Caki2 (cell line): ENCODE measurements at places on chromosomes 2 and 18.

DNA sequence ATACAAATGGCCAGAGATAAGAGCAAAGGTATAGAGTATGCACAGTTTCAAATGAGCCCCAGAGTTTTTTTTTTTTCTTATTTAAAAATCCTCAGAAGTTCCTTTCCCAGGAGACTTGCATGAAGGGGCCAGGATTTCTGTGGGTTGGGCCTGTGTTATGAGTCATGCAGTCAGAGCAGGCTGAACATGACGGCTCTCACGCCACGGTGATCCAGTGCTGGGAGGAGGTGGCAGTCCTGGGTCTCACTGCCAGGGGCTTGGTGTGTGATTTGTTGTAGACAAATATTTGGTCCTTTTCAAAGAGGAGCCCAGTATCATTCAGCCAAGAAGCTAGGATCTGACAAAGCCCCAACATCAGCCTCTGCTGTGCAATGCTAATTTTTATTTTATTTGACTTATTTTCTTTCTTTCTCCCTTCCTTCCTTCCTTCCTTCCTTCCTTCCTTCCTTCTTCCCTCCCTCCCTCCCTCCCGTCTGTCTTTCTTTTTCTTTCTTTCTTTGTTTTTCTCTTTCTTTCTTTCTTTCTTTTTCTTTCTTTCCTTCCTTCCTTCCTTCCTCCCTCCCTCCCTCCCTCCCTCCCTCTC is 10.4 kb upstream of the KCNE4 start:
- peak; percentile 85 for DNase-seq

DNA sequence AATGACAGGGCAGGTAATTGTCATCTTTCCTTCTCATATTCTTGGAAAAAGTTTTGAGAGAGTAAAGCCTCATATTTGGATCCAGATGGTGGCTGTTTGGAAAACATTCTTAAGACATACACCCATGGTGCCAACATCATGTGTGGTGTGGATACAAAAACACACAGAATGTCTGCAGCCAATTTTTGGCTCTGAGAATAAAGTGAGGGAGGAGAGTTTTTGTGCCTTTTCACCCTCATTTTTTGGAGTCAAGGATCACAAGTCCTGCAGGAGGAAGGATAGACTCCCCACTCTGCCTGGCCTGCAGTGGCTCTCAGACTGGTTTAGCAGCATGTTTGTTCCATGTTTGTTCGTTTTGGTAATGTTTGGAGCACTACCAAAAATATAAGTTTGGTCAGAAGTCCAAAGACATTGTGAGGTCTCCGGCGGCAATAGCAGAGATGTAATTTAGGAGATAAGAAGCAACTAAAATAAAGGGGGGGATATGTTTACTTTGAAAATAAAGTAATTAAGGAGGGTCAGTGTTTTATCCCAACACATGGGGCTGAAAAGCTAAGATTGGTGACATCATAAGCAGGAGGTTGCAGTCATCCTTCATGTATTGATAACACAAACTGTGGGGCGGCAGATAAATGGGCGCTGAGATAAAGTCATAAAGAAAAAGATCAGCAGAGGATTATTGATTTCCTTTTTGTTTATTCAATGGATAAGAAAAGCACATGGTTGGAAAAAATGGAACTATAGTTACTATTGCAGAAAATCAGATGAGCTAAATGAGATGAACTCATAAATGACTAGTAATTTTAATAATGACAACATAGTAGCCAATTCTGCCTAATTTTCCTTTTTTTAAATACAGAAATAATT is 655 bp downstream of the NOSTRIN start:
- no peak for DNase-seq

GRCh38 chr2:216688731-216689340 is 6.5 kb downstream of the IGFBP5 start:
- no peak for DNase-seq

DNA sequence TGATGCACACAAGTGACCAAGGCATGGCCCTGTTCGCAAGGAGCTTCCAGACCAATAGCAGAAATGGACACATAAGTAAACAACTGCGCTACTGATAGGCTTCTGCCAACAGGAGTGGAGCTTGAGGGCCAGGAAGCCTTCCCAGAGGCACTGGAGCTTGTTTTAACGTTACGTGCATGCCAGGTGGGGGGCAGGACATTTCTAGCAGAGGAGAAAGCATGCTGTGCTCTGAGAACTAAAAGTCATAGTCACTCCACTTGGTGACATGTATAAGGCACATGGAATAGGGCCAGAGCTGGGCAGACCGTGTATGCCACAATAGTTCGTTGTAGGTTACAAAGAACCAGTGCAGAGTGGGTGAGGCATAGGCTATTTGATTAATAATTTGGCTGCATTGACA is 184.2 kb downstream of the NEDD4L start:
- DNase-seq, result no peak

- peak; percentile 6 for DNase-seq
Observed at GRCh38 chr2:121529439-121530211, 1.1 kb upstream of the RNU4ATAC start.

DNA sequence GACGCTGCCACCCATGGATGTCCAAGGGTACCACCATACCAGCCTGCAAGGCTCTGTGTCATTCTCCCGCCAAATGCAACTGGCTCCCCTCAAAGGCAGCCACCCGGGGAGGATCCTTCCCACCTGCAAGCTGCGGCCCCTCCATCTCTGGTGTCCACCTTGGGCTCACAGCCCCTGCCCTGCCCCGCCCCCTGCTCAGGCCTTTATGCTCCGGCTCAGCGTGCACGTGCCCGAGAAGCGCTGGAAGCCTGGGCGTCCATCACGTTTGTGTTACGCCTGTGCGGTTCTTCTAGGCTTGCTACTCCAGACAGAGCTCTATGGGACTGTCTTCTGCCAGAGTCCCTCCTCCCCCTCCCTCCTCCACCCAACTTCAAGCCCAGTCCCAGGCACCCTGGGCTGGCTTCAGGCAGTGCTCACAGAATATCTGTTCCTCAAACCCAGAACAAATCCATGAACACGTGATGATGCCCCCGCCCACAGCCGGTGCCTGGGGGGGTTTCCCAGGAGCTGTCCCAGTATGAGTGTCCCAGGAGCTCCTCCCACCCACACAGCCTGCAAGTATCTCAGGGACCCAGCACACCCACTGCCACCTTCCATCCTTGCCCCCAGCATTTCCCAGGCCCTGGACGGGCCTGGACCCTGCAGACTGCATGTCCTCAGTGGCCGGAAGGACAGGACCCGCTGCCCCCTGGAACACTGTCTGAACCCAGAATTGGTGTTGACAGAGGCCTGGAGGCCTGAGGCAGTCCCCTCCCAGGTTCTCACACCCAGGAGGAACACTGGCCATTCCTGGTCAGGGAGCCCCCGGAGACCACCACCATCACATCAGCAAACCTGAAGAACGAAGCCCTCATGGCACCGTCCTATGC is 30.3 kb downstream of the KIF1A start:
- no peak for DNase-seq

DNA sequence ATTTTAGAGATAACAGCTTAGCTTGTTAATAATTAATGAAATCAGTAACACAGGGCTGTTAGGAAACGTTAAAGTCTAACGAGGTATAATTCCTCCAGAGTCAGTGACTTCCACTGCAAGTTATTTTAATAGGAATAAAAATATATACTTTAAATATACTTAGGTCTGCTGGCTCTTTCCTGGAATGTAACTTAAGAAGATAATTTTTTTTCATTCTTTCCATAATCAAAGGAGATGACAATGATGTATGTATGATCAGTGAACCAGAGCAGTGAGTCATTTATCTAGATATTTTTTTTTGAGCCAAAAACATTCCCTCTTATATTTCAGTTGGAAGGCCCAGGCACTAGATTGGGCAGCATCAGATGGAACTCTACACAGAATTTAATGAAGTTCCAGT is 104.2 kb upstream of the LYPD1 start:
- DNase-seq, result peak; percentile 72

DNA sequence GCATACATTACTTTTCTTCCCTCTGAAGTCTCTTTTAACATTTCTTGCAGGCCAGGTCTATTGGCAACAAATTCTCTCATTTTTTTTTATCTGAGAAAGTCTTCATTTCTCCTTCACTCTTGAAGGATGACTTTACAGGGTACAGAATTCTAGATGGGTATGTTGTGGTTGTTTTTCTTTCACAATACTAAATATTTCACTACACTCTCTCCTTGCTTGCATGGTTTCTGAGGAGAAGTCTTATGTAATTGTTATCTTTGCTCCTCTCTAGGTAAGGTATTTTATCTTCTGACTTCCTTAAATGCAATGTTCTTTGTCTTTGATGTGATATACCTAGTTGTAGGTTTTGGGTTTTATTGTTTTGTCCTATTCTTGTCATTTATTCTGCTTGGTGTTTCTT is 371.1 kb downstream of the FIGN start:
- DNase-seq, result no peak

DNA sequence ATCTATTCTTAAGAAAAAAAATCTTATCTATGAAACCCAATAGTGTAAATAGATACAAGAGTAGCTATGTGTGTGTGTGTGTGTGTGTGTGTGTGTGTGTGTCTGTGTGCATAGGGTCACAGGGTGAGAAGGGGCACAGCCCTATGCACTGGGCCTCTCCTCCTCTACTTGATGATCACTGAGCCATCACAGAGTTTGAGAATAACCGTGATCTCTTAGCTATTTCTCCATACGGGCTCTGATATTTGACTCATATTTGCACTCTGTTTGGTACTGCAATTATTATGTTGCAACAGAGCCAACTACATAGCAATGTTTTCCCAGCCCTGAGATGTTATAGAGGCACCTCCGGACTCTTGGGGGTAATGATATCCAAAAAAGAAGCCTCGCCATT is 28.8 kb upstream of the SLC40A1 start:
- DNase-seq, result no peak

GRCh38 chr2:172597176-172597842 is 41.4 kb downstream of the PDK1 start:
- no peak for DNase-seq

DNA sequence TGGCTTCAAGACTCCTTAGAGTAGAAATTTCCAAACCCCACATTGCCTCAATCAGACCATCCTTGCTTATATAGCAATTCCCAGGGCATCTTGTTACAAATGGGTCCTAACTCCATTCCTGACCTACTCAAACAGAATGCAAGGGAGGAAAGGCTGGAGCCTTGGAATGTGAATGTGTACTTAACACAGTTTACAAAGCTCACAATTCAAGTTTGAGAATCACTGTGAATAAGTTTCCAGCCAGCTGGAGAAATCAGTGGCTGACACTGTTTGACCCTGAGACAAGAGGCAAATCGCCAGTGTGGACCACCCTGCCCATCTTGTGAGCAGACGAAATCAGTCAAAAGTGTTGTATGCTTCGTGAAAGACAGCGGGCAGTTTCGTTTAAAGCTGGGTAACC is 65.5 kb downstream of the SOWAHC start:
- DNase-seq, result no peak

DNA sequence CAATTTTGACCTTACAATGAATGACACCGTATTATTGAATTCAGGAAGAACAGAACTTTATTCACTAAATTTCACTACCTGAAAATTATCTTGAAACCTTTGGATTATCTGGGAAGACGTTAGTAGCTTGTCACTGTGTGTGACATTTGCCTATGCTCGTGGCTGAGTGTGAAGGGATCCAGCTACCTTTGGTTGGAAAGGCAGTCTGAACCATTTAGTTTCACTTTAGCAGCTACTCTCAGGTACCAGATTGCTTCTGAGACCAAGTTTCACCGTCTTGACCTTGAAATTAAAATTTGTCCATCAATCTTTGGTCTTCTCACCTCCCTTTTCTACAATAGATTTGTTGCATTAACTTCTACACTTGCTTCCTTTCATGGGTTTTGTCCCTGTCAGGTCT is 637.5 kb downstream of the MBD2 start:
- no peak for DNase-seq

DNA sequence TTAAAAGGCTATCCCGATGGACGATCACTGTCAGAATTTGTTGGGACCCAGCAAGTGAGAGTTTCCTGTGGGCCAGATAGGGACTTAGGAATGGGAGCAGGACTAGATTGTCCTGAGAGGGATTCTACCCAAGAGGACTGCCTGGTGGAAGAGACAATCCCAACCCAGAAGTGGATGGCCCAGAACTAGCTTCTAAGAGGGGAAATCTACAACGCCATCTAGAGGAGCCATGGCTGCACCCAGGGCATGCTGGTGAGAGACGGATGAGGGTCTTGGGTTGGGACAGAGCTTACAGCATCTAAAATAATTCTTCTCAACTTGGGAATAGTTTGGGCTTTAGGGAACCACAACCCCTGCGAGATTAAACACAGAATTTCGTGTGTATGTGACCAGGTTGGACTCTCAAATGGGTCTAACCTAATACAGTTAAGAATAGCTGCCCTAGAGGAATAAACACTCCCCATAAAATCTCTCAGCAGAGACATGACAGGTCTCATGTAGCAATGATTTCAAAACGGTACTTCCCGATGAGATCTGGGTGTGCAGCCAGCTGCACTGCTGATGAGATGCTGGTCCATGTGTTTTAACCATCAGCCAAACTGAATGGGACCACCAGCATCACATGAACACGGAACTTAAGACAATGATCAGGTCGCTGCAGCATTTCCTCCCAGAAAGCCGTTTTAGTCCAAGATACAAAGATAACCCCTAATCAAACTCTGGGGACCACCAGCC is 50.8 kb downstream of the CCBE1 start:
- no peak for DNase-seq

DNA sequence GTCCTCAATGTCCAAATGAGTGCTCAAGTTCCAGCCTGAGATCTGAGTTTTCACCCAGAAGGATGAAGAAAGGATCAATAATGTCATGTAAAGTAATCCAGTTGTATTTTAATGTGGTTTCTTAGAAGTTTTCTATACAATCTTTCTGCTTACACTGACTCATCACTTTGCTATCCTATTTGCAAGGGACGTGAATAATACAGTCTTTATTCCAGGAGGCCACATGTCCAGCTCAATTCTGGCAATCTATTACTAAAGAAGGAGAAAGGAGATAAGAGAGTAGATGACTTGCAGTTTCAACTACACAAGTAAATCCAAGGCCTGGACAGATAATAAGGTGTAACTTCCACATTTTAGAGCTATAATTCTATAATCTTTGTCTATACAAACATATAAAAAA is 601.1 kb upstream of the SETBP1 start:
- DNase-seq, result peak; percentile 66
